ENCODE measurements at places on chromosomes 16 and 17.

GRCh38 chr16:28514246-28514645 lies 7.6 kb upstream of the IL27 start:
- no peak for DNase-seq

- no peak for DNase-seq
Observed at GRCh38 chr17:1110862-1111598, 68.8 kb downstream of the ABR start.

GRCh38 chr16:23113185-23113584 lies 36.1 kb downstream of the USP31 start:
- DNase-seq: no peak

DNA sequence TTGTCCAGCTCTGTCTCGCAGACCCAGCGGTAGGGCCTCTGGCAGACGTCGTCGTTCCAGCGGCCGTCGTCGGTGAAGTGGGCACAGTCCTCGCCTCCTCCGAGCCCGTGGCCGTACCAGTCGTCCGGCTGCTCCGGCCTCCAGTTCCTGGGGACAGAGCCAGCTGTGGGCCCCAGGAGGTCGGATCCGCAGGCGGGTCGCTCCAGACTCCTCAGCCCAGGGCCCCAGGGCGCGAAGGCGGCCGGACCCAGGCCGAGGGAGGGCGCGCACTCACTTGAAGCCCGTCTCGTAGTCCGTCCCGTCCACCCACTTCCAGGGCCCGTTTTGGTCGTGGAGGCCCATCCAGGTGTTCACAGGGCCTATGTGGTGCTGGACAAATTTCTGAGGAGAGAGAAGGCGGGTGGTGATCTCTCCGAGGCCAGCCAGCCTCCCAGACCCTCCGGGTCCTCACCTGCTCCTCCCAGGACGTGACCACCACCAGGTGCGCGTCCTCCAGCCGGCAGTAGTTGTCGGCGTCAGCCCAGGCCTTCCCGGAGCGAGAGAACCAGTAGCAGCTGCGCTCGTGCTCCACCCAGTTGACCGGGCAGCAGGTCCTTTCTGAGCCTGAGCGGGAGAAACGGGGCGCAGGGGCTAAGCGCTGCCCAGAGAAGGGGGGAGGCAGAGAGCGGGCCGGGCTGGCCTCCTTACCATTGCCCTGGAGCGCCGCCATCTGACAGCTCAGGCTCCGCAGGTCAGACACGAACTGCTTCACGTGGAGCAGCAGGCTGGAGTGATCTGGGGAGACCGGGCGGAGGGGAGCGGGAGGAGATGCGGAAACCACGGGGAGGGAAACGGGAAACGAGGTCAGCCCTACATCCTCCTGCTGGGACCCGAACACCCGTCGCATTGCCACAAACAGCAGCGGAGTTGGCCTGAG lies 5.2 kb downstream of the ASGR1 start:
- peak; percentile 33 for DNase-seq

DNA sequence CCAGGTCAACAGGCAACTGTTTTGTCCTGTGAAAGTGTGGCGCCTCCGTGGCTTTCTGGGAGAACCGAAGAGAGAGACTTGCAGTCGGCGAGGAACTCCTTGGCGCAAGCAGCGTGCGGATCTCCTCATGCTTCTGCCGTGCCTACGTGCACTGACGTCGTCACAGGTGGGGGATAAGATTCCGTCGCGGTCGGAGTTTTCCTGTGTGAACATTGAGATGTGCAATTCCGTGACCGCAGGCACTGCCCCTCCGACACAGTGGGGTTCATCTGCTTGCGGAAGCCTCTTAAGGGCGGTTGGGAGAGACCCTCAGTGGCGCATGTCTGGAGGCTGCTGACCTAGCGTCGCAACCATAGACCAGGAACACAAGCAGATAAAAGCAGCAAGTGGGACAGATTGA lies 212.3 kb upstream of the CHMP6 start:
- DNase-seq: no peak

Data from stimulated activated CD4-positive, alpha-beta T cell treated with anti-CD3 and anti-CD28 coated beads, Interleukin-12 subunit alpha, Interleukin-12 subunit beta, amount 100 ng/mL, for 4 hours (primary cell).